Stimulated activated CD8-positive, alpha-beta memory T cell treated with anti-CD3 and anti-CD28 coated beads, Interleukin-4, amount 100 ng/mL, for 1 hour (primary cell): ENCODE measurements at places on chromosomes 1 and 21.

GRCh38 chr1:30632481-30632880, 90.9 kb downstream of the MATN1 start:
- no peak for DNase-seq

- DNase-seq: no peak
Measured at GRCh38 chr1:163932901-163933300, 611.1 kb downstream of the NUF2 start.

GRCh38 chr1:221743416-221744208, 1.7 kb upstream of the DUSP10 start:
- no peak for DNase-seq

GRCh38 chr1:226790545-226791181, 51.6 kb upstream of the ITPKB start:
- no peak for DNase-seq

DNA sequence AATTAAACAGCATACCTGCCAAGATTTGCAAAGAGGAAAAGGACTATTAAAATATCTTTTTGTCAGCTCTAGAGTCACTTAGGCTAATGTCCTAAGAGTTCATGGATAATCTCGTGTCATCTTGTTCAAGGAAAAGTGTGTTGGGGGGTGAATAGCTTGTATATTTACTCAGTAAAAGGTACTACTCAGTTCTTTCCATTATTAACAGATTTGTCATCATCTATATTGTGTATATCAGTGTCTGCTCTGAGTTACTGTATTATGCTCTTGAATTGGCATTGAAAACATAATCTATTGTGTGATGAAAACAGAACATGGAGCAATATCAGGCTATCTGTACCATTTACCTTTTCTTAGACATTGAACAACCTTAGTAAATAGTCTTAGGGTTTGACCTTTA, 41.9 kb downstream of the SMG7 start:
- no peak for DNase-seq

GRCh38 chr1:233909195-233909594, 4.7 kb downstream of the SLC35F3 start:
- no peak for DNase-seq

- DNase-seq: no peak
Measured at GRCh38 chr1:237428809-237429208, 386.8 kb downstream of the RYR2 start.

GRCh38 chr21:29413683-29414082, 115.0 kb downstream of the BACH1 start:
- DNase-seq: no peak

- DNase-seq: no peak
Measured at GRCh38 chr1:58927722-58928085, 143.9 kb upstream of the JUN start.

DNA sequence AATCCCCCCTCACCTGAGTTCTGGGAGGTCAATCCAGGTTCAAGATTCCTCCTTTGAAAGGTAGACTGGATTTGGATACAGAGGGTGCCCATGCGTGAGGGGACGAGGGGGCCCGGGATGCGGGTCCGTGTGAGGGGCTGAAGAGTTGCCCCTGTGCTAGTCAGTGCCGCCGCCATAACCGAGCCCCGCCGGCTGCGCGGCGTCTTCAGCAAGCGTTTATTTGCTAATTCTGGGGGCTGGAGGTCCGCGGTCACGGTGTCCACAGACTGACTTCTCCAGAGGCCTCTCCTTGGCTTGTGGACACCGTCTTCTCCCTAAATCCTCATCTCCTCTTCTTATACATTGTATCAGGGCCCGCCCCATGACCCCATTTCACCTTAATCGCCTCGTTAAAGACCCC, 20.9 kb upstream of the SAMD11 start:
- no peak for DNase-seq

DNA sequence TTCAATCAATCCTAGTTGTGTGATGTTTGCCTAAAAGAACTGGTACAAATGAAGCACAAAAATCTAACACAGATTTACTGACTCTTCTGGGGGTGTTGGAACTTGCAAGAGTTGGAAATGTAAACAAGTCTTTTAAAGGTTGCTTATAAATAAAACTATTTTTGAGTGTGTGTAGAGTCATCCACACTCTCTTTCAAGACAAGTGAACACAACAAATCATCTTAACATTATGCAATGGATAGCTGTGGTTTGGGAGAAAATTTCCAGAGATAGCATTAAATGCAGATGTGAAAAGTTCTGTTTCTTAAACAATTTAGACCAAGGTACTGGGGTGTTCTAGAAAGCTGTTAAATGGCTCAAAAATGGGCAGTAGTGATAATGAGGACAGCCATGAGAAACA, 28.7 kb downstream of the C1orf87 start:
- no peak for DNase-seq

DNA sequence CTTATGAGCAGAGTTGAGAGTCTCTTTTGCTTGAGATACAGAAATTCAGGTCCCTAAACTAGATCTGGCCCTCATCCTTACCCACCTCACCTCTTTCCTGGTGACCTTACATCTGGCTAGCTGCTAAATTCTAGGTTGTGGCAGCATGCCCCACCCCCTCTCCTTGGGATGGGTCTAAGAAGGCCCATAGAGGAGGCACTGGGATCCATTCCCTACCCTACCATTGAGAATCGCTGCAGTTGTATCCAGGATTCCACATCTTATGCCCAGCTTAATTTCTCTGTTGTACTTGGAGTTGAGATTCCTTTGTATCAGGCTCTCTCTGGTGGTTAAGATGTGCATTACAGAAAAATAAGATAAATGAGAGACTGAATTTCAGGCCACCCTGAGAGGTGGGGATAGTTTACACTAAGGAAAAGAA, 9.5 kb upstream of the TMEM39B start:
- DNase-seq: no peak

DNA sequence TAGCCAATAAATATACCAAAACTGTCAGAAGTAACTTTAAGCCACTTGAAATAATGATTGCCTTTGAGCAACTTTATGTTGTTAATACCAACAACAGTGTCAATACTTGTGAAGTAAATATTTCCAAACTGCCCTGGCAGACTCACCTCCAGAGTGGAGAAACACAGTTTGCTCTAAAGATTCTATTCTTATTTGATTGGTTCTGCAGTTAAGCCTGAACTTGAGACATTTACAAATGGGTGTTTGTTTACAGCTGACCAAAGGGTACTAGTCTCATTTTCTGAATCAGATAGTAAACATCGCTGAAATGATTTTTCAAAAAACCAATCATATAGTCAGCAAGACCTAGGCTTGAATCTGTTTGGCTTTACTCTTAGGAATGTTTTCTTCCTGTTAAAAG, 1.3 kb upstream of the MYOC start:
- no peak for DNase-seq

DNA sequence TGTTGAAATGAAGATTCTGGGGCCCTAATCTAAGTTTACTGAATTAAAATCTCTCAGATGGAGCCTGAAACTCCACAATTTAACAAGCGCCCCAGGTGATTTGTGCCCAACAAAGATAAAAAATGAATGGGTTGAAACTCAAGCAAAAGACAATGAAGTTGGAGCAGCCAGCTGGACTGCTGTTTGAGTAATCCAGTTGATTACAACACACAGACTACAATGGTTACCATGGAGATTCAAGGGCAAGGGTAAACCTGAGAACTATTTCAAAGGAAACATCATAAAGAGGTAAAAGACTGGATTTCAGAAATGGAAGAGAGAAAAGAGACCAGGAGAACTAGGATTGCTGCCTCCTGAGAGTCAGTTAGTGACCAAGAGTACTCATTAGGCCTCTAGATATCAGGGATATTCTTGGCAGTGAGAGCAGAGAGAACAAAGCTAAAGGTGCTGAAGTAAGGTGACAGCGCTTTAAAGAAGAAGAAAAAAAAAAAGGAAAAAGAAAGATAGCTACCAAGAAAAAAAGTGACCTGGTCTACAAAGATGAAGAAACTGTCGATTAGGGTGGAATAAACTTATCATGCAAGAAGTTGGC, 44.5 kb downstream of the LRRC53 start:
- DNase-seq: no peak

DNA sequence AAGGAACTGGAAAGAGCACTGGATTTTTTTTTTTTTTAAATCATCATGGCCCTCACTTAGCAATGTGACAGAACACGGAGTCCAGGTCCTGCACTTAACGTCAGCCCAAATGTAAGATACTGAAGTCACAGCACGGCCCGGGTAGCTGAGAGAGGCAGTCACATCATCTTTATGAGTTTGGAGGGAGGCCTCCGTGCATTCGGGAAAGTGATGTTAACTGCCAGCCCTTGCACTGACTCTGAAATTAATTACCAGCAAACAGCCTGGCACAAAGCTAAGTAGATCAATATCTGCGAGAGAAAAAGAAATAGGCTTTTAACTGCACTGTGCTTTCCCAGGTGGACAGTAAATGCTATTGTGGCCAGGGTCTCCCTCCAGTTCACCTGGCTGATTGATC, 109.5 kb upstream of the ADAR start:
- DNase-seq: no peak

DNA sequence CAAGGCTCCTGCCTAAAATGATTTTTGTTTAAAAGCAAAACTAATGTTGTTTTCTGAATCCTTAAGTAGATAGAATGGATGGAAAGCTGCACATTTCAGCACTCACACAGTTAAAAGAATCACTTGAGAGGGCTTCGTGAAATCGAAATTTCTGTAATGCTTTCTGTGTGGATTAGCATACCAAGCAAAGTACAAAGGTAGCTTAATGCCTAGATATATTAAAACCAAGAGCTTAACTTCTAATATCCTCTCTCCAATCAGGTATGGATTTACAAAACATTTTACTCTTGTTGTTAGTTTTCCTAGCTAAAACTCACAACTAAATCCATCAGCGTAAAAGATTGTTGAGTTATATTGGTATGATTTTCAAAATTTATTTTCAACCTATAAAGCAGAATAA, 378.8 kb upstream of the PRMT6 start:
- no peak for DNase-seq

- no peak for DNase-seq
Measured at GRCh38 chr1:58870298-58870676, 86.4 kb upstream of the JUN start.

GRCh38 chr1:30818568-30819243, 61.1 kb upstream of the LAPTM5 start:
- no peak for DNase-seq

DNA sequence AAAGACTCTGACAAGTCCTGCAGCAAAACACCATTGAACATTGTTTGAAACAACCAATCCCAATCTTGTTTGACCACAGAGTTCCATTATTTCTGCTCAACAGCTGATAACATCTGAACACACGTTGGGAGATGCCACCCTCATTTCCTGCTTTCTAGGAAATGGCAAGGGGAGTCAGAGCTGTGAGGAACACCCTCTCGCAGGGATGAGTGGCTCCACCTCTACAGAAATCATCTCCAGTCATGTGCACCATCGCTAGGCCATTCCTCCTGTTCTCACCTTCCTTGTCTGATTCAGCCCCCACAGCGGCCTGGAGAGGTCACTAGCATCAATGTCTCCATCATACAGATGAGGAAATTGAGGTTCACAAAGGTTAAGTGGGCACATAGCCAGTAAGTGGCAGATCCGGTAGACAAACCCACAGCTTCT, 22.4 kb upstream of the RUNX3 start:
- DNase-seq: no peak

DNA sequence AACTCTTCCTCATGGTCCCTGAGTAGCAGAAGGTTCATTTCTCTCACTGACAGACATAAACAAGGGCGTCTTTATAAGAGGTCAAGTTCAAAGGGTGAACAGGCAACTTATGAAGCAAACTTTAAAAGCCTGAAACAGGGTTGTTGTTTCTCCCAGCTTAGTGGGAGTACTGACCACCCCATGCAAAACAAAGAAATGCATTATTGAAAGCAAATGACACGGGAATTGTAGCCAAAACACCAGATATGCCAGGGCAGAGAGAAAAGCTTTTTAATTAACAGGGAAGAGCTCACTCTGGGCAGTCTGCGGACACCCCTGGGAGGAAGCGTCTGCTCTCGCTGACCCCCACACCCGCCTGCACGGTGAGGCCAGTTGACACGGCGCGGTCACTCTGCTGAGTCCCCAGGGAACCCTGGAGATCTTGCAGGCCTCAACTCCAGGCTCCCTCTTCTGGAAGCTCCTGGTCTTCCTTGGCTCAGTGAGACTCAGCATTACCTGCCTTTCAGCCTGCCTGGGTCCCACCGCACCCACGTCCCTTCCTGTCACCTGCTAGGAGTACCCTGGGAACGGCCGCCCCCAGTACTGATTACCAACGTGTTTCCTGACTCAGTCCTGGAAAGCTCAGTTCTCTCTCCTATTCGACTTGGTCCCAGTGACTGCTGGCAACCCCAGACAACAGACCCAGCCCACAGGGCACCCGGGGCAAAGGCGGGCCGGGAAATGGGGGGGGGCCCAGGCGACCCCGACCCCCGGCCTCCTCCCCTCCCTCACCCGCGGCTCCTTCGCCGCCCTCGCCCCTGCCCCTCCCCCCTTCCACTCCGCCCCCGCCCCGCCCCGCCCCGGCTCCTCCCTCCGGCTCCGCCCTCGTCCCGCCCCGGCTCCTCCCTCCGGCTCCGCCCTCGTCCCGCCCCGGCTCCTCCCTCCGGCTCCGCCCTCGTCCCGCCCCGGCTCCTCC, 972 bp downstream of the CFAP410 start:
- DNase-seq: peak; percentile 15

DNA sequence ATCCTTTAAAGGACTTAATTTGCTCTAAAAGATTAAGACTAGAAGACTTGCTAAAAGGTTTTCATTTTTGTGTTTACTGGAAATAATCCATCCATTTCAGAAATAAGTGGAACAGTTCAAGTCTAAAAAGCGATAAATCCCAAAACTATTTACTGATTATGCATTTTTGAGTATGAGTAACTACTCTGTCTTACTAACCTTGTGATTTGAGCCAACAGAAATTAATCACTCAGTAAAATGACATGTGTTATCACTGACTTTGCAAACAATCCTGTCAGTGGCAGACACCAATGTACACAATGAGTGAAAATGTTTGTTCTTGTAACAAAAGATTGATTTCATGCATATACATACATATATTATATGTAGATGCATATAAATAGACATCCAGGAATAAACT, 218.0 kb downstream of the DENND1B start:
- no peak for DNase-seq

DNA sequence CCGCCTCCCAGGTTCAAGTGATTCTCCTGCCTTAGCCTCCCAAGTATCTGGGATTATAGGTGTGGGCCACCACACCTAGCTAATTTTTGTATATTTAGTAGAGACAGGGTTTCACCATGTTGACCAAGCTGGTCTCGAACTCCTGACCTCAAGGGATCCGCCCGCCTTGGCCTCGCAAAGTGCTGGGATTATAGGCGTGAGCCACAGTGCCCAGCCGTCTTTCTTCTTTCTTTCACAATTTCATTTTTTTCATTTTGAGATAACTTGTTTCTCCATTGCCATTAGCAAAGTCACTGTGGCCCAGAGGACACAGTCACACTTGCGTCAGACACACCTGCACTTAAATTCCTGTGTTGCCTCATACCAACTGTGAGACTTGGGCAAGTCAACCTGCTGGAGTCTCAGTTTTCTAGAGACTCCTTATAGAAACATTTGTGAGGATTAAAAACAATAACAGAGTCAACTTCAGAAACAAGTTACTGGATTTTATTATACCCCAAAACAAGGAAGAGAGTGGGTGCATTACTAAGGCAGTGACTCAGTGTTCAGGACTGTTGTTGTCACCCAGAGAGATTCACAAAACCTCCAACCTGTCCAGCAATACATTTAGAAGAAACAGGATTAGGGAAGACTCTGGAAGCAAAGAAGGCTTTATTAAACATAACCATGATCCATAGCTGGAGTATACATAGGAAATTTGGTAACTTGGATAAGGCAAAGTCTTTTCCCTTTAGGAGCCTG, 2.6 kb downstream of the TEDDM1 start:
- no peak for DNase-seq

GRCh38 chr1:36323636-36324352, at the start of gene EVA1B:
TSS of gene EVA1B (minus strand) at chr1:36323645. CDS start at chr1:36323037, 608 bp downstream.
- DNase-seq: no peak

GRCh38 chr1:6864166-6864565, 78.9 kb downstream of the CAMTA1 start:
- DNase-seq: no peak

- DNase-seq: no peak
Measured at GRCh38 chr1:145805057-145805456, 18.8 kb downstream of the RNF115 start.
